Dorsolateral prefrontal cortex (tissue), 122 donors: ENCODE measurements at places on chromosomes 16 and 17. TPM values are rescaled to one million over a fixed set of nuclear protein-coding genes. Genes with fewer than 3 reads are reported as not detected.

ACSM2A gene
- total RNA-seq, result not detected

CD300A gene
- 1.5 TPM for total RNA-seq

KCNJ16 gene
- total RNA-seq, result 5.8 TPM

C17orf50 gene
- not detected for total RNA-seq

GRIN2A gene
- 144 TPM for total RNA-seq

TMC7 gene
- 9.9 TPM for total RNA-seq

PRAC2 gene
- not detected for total RNA-seq

RDM1 gene
- total RNA-seq, result 1.2 TPM

MARCHF10 gene
- total RNA-seq, result 0.91 TPM

ATP2C2 gene
- 3.7 TPM for total RNA-seq

C17orf113 gene
- 5.1 TPM for total RNA-seq

HSD3B7 gene
- 6.0 TPM for total RNA-seq

MEOX1 gene
- total RNA-seq, result not detected

ABCA6 gene
- 26.2 TPM for total RNA-seq

KRT17 gene
- total RNA-seq, result 13.7 TPM

SLC12A3 gene
- not detected for total RNA-seq

HS3ST3A1 gene
- 1.4 TPM for total RNA-seq

ZDHHC1 gene
- 5.3 TPM for total RNA-seq

FAM171A2 gene
- total RNA-seq, result 51.7 TPM

METRN gene
- 84.0 TPM for total RNA-seq

CLEC19A gene
- 1.3 TPM for total RNA-seq

MYH2 gene
- total RNA-seq, result not detected

ZNF597 gene
- 5.5 TPM for total RNA-seq

HIC1 gene
- 11.0 TPM for total RNA-seq

G6PC3 gene
- 42.4 TPM for total RNA-seq

SEZ6 gene
- 25.5 TPM for total RNA-seq

MVD gene
- 67.0 TPM for total RNA-seq
